OCI-M1 (cell line): ENCODE measurements at places on chromosomes 6 and 20.

GRCh38 chr6:141594874-141595273, 537.9 kb upstream of the GJE1 start:
- DNase-seq, result peak; percentile 30

- peak; percentile 24 for DNase-seq
These were observed 63.0 kb downstream of the NCOA7 start for GRCh38 chr6:125853756-125854155.

DNA sequence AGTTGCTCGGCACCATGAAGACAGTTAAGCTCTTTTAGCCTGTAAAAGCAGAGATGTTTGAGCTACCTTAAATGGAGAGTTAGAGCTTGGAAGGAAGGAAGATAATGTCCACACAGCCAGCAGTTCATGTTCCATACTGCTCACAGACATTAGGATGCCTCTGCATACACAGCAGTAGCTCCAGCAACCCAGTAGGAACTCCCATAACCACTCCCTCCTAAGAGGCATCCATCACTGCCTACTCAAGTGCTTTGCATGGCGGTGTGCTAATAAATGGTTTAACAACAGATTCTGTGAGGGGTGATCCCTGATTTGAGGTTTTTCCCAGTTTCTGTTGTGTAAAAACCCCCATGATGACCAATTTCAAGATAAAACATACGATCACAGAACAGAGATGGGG, 286.4 kb downstream of the HACE1 start:
- no peak for DNase-seq

DNA sequence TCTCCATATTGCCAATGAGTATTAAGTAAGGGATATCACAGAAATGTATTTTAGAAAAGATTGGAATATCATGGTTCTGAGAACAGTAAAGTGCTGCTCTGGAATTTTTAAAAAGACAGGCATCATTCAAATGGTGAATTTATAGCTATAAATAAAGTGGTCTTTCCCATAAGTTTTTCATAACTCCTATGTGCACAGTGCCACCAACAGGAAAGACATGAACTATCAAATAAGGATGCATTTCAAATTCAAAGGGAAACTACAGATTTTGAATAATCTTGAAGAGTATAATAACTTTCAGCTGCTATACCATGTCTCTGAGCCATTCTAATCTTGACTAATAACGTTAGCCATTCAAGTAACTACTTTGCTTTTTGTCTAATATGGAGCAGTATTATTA, 456.8 kb upstream of the GJE1 start:
- DNase-seq, result peak; percentile 53

DNA sequence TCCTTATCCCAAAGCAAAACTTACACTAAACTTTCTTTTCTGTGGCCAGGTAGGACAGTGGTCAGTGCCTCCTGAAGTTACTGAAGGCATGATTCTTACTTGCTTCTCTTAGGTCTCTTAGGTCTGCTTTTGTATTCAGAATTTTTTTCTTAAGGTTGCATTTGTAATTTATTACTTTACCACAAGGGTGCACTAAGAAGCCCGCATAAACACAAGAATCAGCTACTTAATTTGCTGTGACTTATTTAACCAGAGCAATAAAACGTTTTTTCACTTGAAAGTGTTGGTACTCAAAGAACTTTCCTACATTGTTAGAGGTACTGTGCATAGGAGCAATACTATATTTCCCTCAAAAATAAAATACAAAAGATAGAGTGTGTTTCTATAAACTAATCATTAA, 75.4 kb upstream of the LAMA2 start:
- peak; percentile 57 for DNase-seq

GRCh38 chr6:166301611-166302529, 6.3 kb downstream of the PRR18 start:
- DNase-seq, result no peak

DNA sequence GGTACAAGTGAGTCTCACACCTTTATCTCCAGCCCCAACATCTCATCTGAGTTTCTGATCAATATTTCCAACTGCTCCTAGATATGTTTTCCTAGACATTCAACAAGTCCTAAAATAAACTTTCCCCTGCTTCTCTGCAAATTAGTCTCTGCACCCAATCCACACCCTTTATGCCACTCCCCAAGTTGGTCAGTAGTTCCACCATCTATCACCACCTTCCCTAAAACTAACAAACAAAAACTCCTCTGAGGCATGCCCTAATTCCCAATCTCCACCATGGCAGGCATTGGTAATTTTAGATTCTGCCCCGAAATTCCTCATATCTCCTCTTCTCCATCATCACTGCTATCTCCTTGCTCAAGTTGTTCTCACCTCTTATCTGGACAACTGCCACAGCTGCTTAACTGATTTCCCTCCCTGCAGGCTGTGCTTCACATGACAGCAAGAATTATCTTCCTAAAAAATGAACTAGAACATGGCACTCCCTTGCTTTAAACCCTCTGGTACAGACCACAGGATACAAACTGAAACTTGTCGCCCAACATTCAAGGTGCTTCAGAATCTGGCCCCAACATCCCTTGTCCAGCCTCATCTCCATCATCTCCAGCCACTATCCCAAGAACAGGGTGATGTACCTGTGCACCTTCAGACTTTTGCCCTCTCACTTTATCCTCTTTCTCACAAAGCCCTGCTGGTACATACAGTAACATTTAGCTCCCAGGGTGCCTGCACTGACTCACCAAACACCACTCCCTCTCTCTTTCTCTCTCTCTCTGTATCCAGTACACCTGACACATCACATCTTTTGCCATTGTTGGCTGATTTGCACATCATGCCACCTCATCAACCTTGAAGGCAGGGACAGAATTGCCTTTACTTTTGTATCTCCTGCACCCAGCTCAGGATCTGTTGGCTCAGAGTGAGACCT, 55.5 kb downstream of the ZHX3 start:
- peak; percentile 57 for DNase-seq

GRCh38 chr6:99241905-99242534, 107.5 kb downstream of the FAXC start:
- DNase-seq, result peak; percentile 73

- DNase-seq, result no peak
These were observed 135.0 kb downstream of the FOXA2 start for GRCh38 chr20:22449188-22449973.

GRCh38 chr6:19864285-19864684, 27.1 kb downstream of the ID4 start:
- DNase-seq, result no peak

DNA sequence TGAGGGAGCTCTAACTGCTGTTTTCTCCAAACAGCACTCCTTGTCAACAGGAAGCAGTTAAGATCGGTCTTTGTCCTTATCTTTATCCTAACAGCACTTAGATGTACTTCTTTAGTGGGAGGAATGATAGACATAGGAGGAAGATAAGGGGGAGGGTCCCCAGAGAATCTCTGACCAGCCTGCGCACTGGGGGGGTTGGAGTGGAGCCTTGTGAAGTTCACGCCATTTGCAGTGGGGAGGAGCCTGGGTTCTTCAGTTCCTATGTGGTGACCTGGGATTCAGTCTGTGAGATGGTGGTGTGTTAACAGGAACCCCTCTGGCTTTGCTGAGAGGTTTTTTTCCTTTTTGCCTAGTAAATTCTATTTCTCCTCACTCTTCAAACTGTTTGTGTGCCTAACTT, 18.1 kb upstream of the ASCC3 start:
- DNase-seq, result no peak
